ENCODE measurements at places on chromosomes 6 and 20. TPM values are rescaled to one million over a fixed set of nuclear protein-coding genes. Genes with fewer than 3 reads are reported as not detected.

GRCh38 chr6:100167585-100167984, 173.6 kb upstream of the MCHR2 start:
- no peak for DNase-seq

- no peak for DNase-seq
These were observed 3.4 kb downstream of the SNX5 start for GRCh38 chr20:17965042-17965697.

The ADAM33 gene
- 12.2 TPM for total RNA-seq

The PI16 gene
- 4.1 TPM for total RNA-seq

DNA sequence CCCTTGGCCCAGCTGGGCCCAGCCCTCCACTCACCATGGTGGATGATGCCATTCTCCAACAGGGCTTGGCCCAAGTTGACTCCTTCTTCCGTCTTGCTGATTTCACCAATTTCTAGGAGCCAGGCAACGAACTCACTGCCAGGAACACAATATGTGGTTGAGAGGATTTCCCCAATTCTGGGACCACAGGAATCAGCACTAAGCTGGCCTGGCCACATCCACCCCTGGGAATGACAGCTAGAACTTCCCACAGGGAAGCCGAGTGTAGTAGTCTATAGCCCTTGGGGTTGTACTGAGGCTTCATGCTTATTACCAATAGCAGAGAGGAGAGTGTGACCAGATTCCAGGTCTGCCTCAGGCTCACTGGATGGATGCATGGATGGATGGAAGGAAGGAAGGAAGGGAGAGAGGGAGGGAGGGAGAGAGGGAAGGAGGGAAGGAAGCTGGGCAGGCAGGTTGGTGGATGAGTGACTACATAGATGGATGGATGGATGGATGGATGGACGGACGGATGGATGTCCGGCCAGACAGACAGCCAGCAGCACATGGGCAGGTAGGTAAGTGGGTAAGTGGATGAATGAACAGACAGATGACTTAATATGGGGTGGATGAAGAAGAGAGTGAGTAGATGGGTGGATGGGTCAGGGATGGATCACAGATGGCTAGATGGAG, 146.5 kb downstream of the PREX1 start:
- no peak for DNase-seq

DNA sequence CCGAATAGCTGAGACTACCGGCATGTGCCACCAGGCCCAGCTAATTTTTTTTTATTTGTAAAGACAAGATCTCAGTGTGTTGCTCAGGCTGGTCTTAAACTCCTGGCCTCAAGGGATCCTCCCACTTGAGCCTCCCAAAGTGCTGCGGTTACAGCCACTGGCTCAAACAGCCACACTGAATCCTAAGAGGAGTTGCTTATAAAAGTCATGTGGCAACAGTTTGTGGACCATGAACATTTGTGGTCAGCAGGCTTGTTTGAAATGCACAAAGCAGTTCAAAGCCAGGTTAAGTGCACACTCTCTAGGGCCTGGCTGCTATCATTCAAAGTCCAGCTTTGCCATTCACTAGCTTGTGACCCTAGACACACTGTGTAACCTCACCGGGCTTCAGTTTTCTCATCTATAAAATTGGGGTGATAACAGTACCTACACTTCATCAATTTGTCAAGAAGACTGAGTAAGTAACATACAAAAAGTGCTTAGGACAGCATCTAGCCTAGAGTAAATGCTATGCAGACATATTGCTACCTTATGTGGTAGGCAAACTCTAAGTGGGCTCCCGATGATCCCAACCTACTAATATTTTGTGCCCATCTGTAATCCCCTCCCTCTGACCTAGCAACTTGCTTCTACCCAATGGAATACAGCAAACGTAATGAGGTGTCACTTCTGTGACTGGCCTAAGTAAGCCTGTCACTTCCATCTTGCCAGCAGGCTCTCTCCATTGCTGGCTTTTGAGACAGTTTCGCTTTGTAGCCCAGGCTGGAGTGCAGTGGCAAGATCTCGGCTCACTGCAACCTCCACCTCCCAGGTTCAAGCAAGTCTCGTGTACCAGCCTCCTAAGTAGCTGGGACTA, 122.9 kb downstream of the ZMYND8 start:
- no peak for DNase-seq

GRCh38 chr6:24004062-24004461, 122.0 kb upstream of the NRSN1 start:
- DNase-seq = no peak

GRCh38 chr6:79902046-79902445, 45.3 kb downstream of the ELOVL4 start:
- DNase-seq = no peak
